ENCODE measurements at places on chromosomes 11 and 22.
A peak's percentile ranks its signal among the peaks of the same experiment; 100 is the strongest.

- DNase-seq, result no peak
Observed at GRCh38 chr11:64789331-64790204, 11.2 kb upstream of the SF1 start.

- DNase-seq, result peak; percentile 87
Observed at GRCh38 chr11:134224710-134225664, 516 bp downstream of the VPS26B start.

DNA sequence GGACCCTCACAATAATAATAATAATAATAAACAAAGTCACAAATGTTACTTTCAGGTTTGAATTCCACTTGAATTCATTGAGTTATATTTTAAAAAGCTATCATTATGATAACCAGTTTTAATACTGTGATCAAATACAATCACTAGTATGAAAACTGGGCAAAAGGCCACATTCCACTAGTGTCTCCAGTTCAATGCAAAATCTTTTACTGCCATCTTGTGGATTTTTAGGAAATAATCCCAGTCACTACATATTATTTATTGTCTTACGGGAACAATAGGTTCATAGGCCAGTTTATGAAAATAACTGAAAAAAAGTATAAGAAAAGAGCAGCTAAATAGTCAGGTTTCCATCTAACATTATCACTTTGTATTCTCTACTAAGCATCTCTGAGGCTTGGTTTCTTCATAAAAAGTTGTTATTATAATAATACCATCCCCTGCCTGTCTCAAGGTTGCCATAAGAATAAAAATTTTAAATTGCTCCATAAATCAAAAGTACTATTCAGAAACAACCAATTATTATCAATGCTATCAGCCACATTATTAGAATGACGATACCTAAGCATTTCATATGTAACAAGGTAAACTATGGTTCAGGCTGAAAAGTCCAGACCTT is 533.9 kb upstream of the CCDC90B start:
- DNase-seq, result peak; percentile 73

DNA sequence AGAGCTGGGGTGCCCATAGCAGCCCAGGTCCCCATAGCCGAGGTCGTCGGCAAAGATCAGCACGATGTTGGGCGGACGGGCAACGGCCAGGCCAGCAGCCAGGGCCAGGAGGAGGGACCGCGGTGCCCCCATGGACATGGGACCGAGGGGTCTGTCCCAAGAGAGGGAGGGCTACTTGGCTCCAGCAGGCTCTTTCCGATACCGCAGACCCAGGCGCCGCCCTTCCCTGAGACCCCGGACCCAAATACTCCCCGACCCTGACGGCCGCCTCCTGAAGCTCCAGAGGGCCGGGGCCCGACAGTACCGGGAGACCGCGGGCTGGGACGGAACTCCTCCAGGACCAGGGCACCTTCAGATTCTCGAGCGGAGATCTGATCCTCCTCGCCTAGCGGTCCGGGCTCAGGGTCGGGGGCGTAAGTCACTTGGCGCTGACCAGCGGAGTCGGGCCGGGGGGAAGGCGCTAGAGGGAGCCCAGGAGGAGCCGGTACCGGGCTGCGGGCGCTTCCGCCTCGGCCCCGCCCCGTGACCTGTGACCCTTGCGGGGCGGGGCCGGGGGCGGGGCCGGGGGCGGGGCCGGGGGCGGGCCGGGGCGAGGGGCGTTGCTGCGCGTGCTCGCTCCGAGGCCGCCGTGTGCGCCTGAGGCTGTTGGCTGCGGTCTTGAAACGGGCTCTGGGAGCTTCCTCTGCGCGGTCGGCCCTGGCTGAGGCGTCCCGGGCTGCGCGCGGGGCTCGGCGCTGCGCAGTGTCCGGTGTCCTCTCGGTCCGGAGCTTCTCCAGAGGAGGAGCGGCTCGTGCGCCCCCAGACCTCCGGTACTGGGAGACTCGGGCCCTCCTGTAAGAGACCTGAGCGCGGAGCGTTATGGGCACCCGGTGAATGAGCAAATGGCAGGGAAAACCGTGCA is at the start of gene ARSA:
TSS of gene ARSA (minus strand) at position 511 of the 901 bp plus-strand sequence. CDS start at position 138, 373 bp downstream.
- DNase-seq, result peak; percentile 93

DNA sequence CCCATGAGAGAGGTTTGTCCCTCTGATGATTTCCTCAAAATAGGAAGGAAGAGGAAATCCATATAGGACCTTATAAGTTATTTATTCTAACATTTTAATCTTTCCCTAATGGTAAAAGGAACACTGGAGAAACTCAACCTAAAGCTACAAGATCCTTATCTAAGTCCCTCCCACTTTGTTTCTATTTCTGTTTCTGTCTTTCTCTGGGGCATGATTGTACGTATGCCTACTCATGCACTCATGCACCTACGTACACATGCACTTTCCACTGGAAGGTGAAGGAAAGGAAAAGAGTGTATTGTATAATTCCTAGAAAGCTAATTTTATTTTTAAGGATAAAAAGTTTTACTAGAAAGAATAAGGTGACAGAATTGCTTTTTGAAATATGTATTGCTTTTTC is 125.0 kb downstream of the RAB38 start:
- DNase-seq, result peak; percentile 17
